Camera-type eye (tissue), 1 donor: ENCODE measurements at places on chromosomes 13 and 19. TPM values are rescaled to one million over a fixed set of nuclear protein-coding genes. Genes with fewer than 3 reads are reported as not detected.

ELF1 gene
- 58.3 TPM for total RNA-seq

DACH1 gene
- 102 TPM for total RNA-seq

ZNF723 gene
- not detected for total RNA-seq

ZNF433 gene
- total RNA-seq: 26.3 TPM

CNFN gene
- not detected for total RNA-seq

ATCAY gene
- 23.2 TPM for total RNA-seq

KLK14 gene
- not detected for total RNA-seq

NOTCH3 gene
- 91.8 TPM for total RNA-seq

SLAIN1 gene
- 132 TPM for total RNA-seq

MEX3D gene
- 31.4 TPM for total RNA-seq

PPAN gene
- 32.8 TPM for total RNA-seq

DMRTC2 gene
- not detected for total RNA-seq

CEACAM1 gene
- 2.6 TPM for total RNA-seq

TGFBR3L gene
- total RNA-seq: not detected

ATP4A gene
- not detected for total RNA-seq

MTUS2 gene
- 18.5 TPM for total RNA-seq

AZU1 gene
- 3.4 TPM for total RNA-seq

KLF1 gene
- total RNA-seq: 2.1 TPM

IZUMO2 gene
- not detected for total RNA-seq

GIPR gene
- total RNA-seq: 0.11 TPM

ZNF763 gene
- total RNA-seq: 15.9 TPM

TMEM86B gene
- 1.1 TPM for total RNA-seq

COL4A1 gene
- total RNA-seq: 465 TPM

FAM124A gene
- total RNA-seq: 16.2 TPM
